ENCODE measurements at places on chromosomes 6 and 20.
A peak's percentile ranks its signal among the peaks of the same experiment; 100 is the strongest.

DNA sequence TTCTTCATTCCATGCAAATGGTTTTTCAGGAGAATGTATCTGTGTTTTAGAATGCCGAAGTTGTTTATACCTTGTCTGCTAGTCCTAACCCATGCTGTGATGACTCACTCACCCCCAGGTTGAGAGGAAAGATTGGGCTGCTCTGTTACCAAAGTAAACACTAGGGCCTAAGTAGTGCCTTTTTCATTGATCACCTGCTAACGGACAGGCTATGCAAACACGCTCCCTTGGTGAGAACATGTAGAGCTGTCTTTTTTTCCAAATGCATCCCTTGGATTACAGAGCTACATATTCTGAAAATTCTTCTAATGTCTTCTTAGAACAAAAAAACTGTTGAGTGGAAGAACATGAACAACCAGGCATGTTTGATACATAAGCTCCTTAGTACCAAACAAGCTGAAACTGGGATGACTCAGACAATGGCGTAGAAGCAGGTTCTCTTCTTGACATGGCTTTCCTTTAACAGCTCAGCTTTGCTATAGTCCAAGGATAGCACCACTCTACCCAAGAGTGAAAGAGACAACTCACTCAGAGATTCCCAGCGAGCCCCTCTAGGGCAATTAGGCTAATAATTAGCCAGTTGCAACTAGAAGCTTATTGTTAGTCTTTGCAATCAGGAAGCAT is 20.5 kb downstream of the PERP start:
- DNase-seq = peak; percentile 83

GRCh38 chr20:35837577-35838195 is 65.9 kb downstream of the PHF20 start:
- DNase-seq = no peak

GRCh38 chr20:5085380-5085779 is 34.4 kb downstream of the PCNA start:
- no peak for DNase-seq

GRCh38 chr6:77430504-77430903 is 32.8 kb downstream of the HTR1B start:
- no peak for DNase-seq

- DNase-seq = no peak
Measured at GRCh38 chr6:163414946-163415619, 565 bp downstream of the QKI start.

GRCh38 chr20:5092765-5093339 is 26.9 kb downstream of the PCNA start:
- no peak for DNase-seq

DNA sequence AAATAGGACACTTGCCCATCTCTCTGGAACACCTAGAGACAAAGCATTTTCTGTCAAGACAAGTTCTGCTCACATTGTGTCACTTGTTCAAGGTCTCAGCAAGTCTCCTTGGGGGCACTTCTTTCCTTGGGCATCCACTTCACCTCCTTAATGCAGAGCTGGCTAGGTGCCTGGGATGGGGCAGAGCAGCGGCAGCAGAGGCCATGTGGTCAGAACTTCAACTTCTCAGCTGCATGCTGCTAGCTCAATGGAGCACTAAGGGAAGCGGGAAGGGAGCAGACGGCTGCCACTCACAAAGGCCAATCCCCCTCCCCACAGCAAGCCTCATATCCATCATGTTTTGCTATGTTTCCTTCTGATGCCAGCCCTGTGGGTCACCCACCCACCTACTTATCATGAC is 31.5 kb downstream of the NEDD9 start:
- no peak for DNase-seq

DNA sequence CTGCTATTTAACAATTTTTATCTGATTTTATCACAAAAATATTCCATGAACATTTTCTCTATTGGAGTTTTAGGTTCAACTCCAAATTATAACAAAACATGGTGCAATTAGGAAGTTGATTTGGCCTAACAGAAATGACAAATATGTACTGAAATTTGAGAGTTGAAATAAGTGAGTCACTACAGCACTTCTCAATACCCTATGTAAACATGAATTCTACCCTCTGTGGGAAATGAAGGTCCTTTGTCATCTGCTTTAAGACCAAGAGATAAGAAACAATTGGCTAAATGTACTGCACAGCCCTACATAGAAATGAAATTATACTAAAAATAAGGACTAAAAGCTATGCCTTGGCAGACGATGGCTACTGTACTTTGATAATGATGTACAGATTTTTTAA is 86.2 kb upstream of the BEND6 start:
- DNase-seq = no peak

GRCh38 chr20:57990396-57990987 is 238.0 kb downstream of the ANKRD60 start:
- no peak for DNase-seq

GRCh38 chr20:20755231-20755630 is 42.8 kb upstream of the RALGAPA2 start:
- no peak for DNase-seq

DNA sequence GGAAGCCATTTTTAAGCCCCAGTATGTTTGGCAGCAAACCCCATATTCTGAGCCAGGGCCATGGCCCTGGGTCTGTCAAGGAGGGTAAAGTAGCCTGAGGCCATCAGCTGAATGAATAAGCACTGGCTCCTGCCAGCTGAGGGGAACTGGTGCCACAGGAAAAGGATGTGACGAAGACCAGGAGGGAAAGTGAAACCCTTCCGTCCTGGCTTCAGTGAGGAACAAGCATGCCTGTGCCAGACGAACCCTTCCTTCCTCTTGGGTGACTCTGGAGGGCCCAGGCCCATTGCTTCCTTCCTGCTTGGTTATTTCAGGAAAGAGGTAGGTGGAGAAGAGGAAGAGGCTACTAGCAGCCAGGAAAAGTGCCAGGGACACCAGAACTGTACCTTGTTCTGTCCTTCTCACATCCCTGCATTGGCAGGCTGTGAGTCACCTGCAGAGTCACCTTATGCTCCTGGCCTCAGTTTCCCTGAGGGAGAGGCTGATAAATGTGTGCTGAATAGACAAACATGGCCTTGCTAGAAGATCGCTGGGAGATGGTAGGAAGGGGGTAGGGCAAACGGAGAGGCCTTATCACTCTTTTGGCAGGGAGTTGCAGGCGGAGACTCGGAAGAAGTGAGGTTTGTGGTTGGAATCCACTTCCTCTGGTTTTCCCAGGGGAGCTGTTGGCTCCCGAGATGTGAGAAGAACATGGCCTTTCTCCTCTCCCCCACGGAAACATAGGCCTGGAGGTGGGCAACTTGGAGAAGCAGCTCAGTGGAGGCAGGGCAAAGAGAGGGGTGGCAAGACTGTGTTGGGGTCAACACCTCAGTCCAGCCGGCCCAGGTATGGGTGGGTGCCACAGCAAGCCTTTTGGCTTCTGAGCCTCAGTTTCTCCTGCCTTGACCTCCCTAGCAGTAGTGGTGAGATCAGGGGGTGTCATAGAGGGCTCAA is 37.4 kb downstream of the COX4I2 start:
- no peak for DNase-seq

- no peak for DNase-seq
Measured at GRCh38 chr6:56739836-56740815, 97.4 kb upstream of the DST start.
